ENCODE measurements at places on chromosomes 1 and 21. TPM values are rescaled to one million over a fixed set of nuclear protein-coding genes. Genes with fewer than 3 reads are reported as not detected.

DNA sequence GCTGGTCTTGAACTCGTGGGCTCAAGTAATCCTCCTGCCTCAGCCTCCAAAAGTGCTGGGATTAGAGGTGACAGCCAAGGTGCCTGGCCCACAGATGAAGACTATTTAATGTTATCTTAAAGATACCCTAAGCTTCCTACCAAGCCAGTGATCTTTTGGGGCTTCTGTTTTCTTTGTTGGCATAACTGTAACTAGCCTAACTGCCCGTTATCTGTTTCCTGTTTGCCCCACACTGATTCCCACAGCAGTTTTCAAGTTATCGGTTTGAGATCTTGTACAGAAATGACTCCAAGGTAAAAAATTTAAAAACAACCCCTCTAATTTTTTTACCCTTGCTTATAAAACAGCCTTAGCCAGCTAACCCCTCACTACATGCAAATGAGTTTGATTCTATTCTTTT is 12.4 kb downstream of the SELL start:
- no peak for DNase-seq

- no peak for DNase-seq
Observed at GRCh38 chr1:178470411-178470960, 26.3 kb downstream of the CLEC20A start.

- DNase-seq: no peak
Observed at GRCh38 chr1:27393641-27394281, 1.3 kb downstream of the GPR3 start.

GRCh38 chr1:159090286-159091179 is 14.0 kb upstream of the AIM2 start:
- DNase-seq: peak; percentile 25

DNA sequence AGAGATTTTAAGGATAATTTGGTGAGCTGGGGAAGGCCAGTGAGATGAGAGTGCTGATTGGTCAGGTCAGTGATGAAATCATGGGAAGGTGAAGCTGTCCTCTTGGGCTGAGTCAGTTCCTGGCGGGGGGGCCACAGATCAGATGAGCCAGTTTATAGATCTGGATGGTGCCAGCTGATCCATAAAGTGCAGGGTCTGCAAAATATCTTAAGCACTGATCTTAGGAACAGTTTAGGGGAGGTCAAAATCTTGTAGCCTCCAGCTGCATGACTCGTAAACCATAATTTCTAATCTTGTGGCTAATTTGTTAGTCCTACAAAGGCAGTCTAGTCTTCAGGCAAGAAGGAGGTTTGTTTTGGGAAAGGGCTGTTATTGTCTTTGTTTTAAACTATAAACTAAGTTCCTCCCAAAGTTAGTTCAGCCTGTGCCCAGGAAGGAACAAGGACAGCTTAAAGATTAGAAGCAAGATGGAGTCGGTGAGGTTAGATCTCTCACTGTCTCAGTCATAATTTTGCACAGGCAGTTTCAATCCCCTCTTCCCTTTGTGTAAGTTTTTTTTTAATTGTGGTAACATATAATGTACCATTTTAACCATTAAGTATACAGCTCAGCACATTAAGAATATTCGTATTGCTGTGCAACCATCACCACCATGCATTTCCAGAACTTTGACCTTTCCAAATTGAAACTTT is 39.4 kb downstream of the PTAFR start:
- DNase-seq: no peak

GRCh38 chr1:85151446-85151845 is 49.4 kb downstream of the SYDE2 start:
- no peak for DNase-seq

DNA sequence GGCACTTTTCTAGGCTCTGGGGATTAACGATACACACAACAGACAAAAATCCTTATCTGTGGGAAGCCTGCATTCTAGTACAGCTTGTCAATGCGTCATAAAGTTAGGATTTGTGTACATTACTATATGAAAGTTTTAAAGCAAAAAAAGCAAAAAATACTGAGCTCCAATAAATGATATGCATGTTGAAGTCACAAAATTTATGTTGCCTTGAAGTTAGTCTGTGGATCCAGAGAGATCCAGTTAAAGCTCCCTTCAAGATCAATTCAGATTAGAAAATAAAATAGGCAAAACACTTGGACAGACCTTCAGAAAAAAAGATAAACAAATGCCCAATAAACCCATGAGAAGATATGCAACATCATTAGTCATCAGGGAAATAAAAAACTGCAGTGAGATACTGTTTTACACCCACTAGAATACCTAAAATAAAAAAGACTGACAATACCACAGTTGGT is 33.1 kb upstream of the KCNQ4 start:
- DNase-seq: no peak

GRCh38 chr1:200850554-200850953 is 22.2 kb upstream of the GPR25 start:
- no peak for DNase-seq

GRCh38 chr1:219876798-219877209 is 51.6 kb downstream of the SLC30A10 start:
- no peak for DNase-seq

- no peak for DNase-seq
Observed at GRCh38 chr1:228721407-228721806, 13.9 kb upstream of the RHOU start.

DNA sequence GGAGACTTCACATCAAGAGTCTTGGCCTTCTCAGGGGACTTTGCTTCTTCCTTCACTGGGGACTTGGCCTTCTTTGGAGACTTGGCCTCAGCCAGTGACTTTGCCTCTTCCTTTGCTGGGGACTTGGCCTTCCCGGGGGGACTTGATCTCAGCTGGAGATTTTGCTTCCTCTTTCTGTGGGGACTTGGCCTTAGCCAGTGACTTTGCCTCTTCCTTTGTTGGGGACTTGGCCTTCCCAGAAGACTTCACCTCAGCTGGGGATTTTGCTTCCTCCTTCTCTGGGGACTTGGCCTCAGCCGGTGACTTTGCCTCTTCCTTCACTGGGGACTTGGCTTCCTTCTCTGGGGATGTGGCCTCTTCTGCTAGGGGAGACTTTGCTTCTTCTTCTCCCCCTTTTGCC is 13.5 kb upstream of the CD2 start:
- no peak for DNase-seq

DNA sequence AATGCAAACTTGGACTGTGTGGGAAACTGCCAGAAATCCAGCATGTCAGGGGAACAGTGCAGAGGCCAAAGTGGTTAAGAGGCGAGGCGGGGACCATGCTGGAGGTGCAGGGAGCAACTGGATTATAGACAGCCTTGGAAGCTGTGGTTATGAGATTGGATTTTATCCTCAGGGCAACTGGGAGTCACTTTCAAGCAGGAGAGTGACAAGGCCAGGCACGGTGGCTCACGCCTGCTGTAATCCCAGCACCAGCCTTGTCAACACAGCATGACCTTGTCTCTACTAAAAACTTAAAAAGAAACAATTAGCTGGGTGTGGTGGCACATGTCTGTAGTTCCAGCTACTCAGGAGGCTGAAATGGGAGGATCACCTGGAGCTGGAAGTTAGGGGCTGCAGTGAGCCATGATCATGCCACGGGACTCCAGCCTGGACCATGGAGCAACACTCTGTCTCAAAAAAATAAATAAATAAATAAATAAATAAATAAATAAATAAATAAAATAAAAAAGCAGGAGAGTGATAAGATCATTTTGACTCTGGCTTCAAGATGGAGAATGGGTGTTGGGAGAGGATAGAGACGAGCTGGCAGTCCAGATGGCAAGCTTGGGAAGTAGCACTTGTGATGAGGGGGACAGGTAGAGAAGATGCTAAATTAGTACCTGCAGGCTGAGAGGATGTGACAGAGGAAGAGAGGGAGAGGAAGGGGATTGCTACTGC is 3.5 kb downstream of the HAPLN2 start:
- no peak for DNase-seq

- peak; percentile 37 for DNase-seq
Observed at GRCh38 chr1:235882816-235883215, 16.1 kb upstream of the LYST start.

DNA sequence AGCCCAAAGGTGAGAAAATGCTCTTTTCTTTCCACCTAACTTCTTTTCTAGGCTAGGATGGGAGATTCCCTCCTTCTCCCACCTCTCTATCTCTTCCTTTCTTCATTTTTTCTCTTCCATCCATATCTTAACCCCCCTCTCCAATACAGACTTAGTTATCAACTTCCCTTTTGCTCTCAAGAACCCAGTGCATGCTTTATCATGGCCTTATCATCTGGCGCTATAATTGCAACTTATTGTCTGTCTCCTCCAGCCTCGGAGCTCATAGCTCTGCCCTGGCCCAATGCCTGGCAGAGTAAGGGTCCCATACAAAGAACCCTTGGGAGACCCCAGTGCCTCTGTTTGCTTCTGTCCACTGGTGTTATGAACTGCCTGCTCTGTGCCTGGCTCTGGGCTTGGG is 71.0 kb upstream of the NFASC start:
- no peak for DNase-seq

DNA sequence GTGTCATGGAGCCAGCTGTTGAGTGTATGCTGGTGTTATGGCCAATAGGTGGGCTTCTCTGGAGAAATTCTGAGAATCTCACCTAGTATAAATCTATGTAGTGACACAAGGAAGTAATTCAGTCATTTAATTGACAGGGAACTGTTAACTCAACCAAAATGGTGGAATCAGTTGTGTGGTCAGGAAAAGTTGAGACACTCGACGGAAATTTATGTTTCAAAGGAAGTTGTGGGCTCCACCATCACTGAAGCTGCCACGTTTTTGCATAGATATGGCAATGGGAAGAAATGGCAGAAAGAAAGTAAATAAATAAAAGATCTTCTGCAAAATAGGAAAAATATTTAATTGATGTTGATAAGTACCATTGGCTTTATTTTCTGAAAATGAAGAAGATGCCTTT is 84.5 kb downstream of the ATP6V1G3 start:
- DNase-seq: no peak

GRCh38 chr1:119447344-119448126 is 32.6 kb downstream of the HSD3B2 start:
- DNase-seq: no peak

- no peak for DNase-seq
Observed at GRCh38 chr1:76267631-76268030, 193.1 kb downstream of the ST6GALNAC3 start.

GRCh38 chr1:218369688-218370511 is 24.8 kb downstream of the TGFB2 start:
- DNase-seq: peak; percentile 60

DNA sequence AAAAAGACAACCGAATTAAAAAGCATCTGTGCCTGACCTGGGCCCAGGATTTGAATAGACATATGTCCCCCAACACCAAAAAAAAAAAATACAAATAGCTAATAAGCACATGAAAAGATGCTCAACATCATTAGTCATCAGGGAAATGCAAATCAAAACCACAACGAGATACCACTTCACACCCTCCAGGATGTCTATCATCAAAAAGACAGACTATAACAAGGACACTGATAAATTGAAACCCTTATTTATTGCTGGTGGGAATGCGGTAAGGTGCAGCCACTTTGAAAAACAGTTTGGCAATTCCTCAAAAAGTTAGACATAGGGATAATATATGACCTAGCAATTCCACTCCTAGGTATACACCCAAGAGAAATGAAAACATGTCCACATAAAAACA is 72.3 kb upstream of the CAMK1G start:
- DNase-seq: no peak

DNA sequence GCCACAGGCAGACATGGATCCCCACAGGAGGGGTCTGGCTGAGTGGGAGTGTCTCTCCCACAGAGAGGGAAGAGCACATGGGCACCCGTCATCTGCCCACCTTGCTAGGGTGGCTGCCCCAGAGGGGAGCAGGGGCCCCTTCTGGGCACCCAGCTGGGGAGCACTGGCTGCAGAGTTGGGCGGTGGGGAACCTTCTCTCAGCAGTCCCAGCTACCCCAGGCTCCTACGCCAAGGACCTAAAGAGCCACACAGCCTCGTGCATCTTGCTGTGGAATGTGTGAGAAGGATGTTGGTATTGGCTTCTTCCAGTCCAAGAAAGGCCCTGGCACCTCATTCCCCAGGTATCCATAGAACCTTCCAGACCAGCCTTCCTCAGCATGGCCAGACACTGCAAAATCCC is 250.6 kb upstream of the VAMP3 start:
- no peak for DNase-seq

DNA sequence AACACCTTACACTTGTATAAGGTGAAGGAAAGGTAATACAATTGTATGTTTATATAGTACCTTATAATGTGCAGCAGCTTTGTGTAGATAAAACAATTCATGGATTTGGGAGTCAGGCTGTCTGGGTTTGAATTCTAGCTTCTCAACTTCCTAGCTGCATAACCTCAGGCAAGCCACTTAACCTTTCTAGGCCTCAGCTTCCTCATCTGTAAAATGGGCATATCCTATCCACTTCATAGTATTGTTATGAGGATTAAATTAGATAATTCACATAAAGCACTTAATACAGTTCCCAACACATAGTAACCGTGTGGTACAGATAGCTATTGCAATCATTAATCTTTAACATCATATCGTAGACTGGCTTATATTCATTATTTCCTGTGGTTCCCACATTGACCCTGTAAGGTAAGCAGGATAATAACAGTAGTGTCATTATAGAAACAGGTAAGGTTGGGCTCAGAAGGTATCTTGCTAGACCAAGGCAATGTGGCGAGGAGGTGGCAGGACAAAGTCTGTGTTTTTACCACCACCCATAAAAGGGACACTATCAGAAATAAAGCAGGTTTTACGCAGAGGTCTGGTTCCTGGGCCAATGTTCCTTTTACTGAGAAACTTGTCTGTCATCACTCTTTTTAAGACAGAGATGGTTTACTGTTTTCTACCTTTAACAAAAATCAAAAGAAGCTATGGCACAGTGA is 334.1 kb downstream of the RRAGC start:
- no peak for DNase-seq

- DNase-seq: peak; percentile 83
Observed at GRCh38 chr1:220748089-220748934, at the start of gene MTARC2. Gene MTARC2, plus strand, starts transcription at chr1:220748322. Its CDS starts 210 bp downstream, at chr1:220748532.

GRCh38 chr1:3922851-3923250 is 22.8 kb upstream of the C1orf174 start:
- peak; percentile 56 for DNase-seq

DNA sequence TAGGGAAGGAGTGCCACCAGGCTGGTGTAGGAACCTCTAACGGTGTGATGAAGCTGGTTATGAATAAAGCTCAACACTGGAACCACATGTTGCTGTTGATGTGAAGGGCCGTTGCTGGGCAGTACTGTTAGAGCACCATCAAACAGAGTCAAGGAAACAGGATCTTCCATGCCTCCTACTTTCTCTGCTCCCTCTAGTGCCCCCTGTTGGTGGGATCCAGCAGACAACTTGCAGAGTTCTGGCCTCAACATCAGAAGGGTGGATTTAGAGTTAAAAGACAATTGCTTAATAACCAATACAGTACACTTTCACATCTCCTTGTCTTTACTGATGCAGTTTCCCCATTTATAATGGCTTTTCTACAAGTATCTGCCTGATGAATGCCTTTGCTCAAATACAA is 336.4 kb downstream of the NTNG1 start:
- DNase-seq: no peak

YOD1 gene
- total RNA-seq: 7.1 TPM

HES2 gene
- total RNA-seq: 12.5 TPM

TMEM53 gene
- total RNA-seq: 25.5 TPM

NEK2 gene
- total RNA-seq: 0.16 TPM

S100A8 gene
- total RNA-seq: not detected

BEND5 gene
- total RNA-seq: 0.29 TPM

PEAR1 gene
- total RNA-seq: 0.05 TPM

Measured in myocyte (in vitro differentiated cells).